ENCODE measurements at places on chromosomes 1 and 21. TPM values are rescaled to one million over a fixed set of nuclear protein-coding genes. Genes with fewer than 3 reads are reported as not detected.

Gene ANGPTL3
- not detected for total RNA-seq

Gene TFB2M
- total RNA-seq = 17.2 TPM

Gene L1TD1
- 0.21 TPM for total RNA-seq

Gene PODN
- 0.63 TPM for total RNA-seq

Gene RPS27
- 8,524 TPM for total RNA-seq

Gene TNFAIP8L2
- 4.6 TPM for total RNA-seq

Gene SYCP1
- not detected for total RNA-seq

Gene RASSF5
- total RNA-seq = 209 TPM

Gene ALPL
- total RNA-seq = 0.21 TPM

Gene TRIM63
- total RNA-seq = not detected

Gene LCE1C
- total RNA-seq = not detected

Gene NRIP1
- total RNA-seq = 151 TPM

Gene C1orf185
- total RNA-seq = not detected
